Midbrain (tissue), 1 donor: ENCODE measurements at places on chromosomes 13 and 19.

- no peak for DNase-seq
Measured at GRCh38 chr13:113105921-113106452, 396 bp downstream of the F7 start.

- DNase-seq, result no peak
Measured at GRCh38 chr19:2942928-2943640, 1.7 kb downstream of the ZNF77 start.

- no peak for DNase-seq
Measured at GRCh38 chr19:5329141-5329540, 11.5 kb downstream of the PTPRS start.

DNA sequence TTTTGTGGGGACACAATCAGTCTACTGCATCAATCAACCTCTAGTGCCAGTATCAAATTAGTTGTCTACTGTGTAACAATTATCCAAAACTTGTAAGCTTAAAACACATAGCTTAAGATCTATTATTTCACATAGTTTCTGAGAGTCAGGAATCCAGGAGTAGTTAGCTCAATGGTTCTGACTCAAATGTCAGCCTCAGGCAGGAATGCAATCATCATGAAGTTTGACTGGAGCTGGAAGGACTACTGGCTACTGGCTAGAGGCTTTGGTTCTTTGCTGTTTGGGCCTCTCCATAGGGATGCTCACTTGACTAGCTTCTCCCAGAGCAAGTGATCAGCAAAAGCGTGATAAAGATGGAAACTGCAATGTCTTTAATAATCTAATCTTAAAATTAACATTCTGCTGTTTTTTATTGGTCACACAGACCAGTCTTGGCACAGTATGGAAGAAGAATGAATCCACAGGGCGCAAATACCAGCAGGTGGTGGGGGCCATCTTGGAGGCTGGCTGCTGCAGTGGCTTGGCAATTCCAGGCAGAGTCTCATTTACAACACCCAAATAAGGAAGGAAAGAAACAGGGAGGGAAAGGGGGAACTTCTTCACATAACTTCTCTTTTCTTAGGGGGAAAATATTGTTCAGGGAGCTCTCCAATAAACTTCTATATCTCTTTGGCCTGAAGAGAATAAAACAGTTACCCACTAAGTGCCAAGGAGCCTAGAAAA is 15.7 kb downstream of the CAB39L start:
- DNase-seq, result no peak

DNA sequence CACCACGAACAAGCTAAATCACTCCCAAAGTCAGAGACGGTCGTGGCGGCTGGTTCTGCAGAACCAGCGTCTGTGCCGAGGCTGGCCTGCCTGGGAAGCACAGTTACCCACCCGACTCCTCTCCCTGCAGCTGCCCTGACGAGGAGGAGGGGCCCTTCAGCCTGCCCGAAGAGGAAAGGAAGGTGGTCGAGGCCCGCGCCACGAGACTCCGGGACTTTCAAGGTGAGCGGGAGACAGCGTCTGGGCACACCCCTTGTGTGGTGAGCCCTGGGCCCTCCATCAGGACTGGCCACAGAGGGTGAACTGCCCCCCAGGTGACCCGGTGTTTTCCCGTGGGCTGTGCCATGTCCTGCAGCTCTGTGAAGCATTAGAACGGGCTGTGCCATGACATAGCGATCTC is 29.1 kb downstream of the PEX11G start:
- no peak for DNase-seq

DNA sequence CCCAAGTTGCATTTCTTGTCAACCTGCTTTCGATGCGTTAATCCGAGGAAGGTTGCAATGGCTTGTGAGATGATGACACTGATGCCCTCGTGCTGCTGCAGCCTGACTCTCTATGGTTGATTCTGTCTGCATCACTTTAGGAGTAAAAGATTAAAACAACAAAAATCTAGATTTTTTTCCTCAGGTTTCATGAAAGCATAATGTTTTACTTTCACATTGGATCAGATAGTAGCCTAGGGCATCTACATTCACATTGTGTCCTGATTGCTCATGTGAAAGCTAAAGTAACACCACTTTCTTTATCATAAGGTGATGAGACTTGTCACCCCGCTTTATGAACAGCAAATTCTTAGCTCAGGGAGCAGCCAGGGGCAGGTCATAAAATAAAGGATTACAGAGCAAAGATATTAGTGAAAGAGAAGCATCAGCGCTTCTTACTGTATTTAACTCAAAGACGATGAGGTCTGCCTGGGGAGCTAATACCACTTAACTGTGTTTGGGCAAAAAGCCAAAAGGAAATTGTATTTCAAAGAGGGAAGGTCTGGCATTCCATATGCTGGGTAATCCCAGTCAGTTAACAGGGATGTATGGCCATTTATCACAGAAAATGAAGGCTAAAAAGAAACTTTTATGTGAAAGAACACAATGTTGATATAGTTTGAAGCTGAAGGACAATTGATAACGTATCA is 270.5 kb downstream of the GPC6 start:
- DNase-seq, result no peak

- no peak for DNase-seq
Measured at GRCh38 chr13:87867426-87867825, 196.3 kb downstream of the SLITRK5 start.

DNA sequence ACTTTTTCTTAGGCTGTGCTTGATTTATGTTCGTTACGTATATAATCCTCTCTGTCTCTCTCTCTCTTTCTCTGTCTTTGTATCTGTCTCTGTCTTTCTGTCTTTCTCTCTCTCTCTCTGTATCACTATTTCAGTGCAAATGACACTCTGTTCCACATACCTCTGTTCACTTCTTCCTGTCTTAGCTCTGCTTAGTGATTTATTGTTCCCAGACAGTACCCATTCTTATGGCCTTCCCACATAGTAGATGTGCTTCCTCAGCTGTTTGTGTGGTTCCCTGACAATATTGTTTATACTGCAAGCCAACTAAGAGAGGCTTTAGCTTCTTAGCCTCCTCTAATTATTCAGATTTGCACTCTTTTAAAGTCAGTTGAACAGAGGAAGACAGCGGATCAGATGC is 1244.2 kb downstream of the DIAPH3 start:
- DNase-seq, result no peak

- no peak for DNase-seq
Measured at GRCh38 chr13:108409730-108410129, 140.2 kb downstream of the TNFSF13B start.

GRCh38 chr19:45693106-45693788 is 781 bp downstream of the QPCTL start:
- peak; percentile 52 for DNase-seq

DNA sequence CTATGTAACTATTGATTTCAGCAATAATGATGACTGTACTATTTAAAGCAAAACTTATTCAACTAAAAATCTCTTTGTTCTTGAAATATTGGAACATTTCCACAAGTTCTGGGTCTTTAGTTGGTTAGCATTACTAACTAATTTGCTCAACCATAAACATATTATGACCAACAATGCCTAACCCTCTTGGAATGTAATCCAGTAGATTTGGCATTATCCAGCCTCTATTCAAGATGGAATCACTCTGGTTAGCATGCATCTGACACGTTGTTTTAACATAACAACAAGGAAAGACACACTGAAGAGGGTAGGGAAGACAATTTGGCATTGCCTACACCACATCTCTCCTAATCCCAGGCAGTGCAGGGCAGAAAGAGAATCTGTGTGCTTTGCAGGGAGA is 941.3 kb upstream of the PCDH20 start:
- DNase-seq, result no peak

DNA sequence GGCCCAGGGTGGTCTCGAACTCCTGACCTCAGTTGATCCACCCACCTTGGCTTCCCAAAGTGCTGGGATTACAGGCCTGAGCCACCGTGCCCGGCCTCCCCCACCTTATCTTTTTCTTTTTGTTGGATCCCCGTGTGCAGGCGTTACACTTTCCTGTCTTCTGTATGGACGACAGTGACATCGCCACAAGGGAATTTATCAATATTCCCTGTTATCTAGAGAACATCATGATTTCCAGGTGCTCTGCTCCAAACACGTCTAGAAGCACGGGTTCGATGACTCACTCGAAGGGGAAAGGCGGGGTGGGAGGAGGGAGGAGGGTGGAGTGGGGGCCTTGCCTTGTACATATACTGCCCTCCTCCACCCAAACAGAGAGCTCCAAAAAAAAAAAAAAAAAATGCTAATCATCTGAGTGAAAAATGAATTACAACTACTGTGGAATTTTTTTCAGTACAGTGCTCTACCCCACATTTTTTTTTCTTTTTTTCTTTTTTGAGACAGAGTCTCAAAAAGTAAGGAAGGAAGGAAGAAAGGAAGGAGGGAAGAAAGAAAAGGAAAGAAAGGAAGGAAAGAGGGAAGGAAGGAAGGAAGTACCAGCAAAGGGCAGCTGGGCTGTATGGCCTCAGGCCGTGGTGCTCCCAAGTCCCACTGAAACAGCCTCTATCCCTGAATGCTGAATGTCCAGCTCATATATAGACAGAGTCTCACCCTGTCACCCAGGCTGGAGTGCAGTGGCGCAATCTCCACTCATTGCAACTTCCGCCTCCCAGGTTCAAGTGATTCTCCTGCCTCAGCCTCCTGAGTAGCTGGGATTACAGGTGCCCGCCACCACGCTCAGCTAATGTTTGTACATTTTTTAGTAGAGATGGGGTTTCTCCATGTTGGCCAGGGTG is 36.8 kb downstream of the INSR start:
- DNase-seq, result no peak

GRCh38 chr19:48714759-48715675 is 4.5 kb downstream of the MAMSTR start:
- DNase-seq, result no peak
